ENCODE measurements at places on chromosomes 7 and 10. TPM values are rescaled to one million over a fixed set of nuclear protein-coding genes. Genes with fewer than 3 reads are reported as not detected.

OR2F2 gene
- not detected for total RNA-seq

LYZL2 gene
- total RNA-seq, result not detected

ODAD2 gene
- not detected for total RNA-seq

DOCK1 gene
- 24.8 TPM for total RNA-seq

GRCh38 chr7:33062023-33062781 is at the start of gene NT5C3A:
Gene NT5C3A, minus strand, starts transcription at chr7:33062776. Its CDS starts 71 bp downstream, at chr7:33062705.
- peak; percentile 41 for DNase-seq

DNA sequence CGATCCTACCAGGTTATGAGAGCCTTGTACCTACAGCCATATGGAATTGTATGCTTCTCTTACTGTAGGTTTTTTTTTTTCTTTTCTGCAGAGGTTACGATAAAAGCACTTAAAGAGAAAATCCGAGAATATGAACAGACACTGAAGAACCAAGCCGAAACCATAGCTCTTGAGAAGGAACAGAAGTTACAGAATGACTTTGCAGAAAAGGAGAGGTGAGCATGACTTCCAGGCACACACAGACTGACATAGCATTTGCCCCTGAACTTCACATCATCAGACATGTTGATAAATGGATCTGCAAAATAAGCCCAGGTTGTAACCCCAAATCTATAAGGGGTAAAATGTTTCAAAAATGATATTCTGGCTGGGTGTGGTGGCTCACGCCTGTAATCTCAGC is 182.4 kb upstream of the SH2B2 start:
- no peak for DNase-seq

DNA sequence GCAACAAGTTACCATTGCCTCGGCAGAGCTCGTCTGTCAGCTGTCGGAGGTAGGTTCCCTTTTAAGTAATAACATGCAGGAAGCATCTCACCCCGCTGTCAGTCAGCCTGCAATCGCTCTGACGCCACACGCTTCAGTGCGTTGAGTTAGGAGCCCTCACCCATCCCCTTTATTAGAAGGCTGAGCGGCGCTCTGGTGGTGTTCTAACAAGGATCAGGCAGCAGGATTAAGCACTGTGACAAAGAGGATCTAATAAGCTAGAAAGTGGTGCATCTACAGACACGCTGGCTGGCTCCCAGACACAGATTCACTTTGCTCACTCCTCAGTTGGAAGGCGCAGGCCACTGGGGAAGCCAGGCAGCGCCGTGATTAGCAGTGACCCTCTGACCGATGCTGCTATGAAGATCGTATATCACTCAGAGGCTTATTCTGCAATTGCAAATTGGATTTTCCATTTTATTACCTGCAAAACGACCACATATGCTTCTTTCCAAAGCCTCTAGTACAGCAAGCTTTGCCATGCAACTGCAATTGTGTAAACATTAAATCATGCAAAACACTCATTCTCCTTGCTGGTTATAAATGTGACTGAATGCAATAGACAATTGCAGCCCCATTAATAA is 117.7 kb downstream of the RSU1 start:
- DNase-seq, result no peak

GRCh38 chr10:58278274-58278961 is 9.5 kb downstream of the CISD1 start:
- no peak for DNase-seq

ADGRA1 gene
- total RNA-seq, result not detected

GRCh38 chr7:132377703-132378584 is 198.3 kb downstream of the PLXNA4 start:
- no peak for DNase-seq

GRCh38 chr7:146008293-146008692 is 108.3 kb upstream of the CNTNAP2 start:
- DNase-seq, result no peak

STAM gene
- 38.8 TPM for total RNA-seq

- no peak for DNase-seq
Measured at GRCh38 chr10:62018131-62018911, 116.8 kb downstream of the ARID5B start.

NPFFR1 gene
- 0.05 TPM for total RNA-seq

GRCh38 chr10:30215623-30216022 is 133.5 kb downstream of the MTPAP start:
- no peak for DNase-seq

DENND2A gene
- total RNA-seq, result 4.2 TPM

DNA sequence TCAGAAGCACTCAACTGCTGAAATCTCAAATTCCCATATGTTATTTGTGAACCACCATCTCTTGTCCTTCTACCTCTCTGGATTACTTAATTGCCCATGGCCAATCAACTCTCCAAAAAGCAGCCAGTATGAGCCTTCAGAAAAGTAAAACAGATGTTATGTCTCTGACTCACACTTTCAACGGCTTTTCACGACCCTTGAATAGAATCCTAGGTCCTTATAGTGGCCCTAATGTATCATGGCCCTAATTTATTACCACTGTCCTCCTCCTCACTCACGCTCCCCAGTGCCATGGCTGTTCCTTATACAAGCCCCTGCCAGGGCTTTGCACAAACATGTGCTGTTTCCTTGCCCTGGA is 20.0 kb downstream of the ZNF438 start:
- no peak for DNase-seq

DNA sequence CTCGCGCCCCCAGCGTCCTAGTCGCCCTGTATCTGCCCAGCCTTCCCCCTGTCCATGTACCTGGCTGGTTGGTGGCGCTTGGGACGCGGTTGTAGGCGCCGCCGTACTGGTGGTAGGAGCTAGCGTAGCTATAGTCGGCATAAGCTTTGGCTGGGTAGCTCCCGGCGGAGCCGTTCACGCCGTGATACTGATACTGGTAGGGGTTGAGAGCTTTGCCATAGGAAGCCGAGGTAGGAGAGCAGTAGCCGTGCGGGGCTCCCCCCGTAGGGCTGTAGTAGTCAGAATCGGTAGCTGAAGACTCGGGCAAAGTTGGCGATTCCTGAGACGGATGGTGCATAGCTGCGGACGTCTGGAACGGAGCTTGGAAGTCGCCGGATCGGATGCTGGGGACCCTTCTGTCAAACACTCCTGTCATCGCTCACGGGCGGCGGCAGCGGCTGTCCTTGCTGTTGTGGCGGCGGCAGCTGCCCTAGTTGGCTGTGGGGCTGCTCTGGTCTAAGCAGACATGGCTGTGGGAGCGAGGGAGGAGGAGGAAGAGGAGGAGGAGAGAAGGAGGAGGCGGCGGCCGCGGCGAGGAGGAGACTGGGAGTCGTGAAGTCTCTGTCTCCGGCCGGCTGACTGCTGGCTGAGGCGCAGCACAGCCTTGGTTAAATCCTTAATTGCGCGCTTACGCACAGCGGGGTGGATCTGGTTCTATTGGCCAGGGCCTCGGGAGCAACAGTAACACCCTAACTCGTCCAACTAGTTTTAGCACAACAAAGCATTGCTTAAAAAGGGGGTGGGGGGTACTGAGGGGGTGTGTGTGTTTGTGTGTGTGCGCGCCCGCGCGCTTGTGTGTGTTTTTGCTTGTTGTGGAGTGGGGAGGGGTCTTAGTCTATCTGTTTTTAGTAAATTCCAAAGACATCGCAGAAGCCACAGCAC is at the start of gene DLX5:
DLX5 (minus strand) TSS at position 623 of the 921 bp plus-strand sequence; CDS start at position 415, 208 bp downstream.
- DNase-seq, result no peak

SPAM1 gene
- total RNA-seq, result not detected

- DNase-seq, result no peak
Measured at GRCh38 chr10:132562177-132562915, 24.8 kb downstream of the INPP5A start.

CDNF gene
- 0.48 TPM for total RNA-seq

GRCh38 chr10:32105782-32106382 is 49.7 kb upstream of the KIF5B start:
- DNase-seq, result no peak

CALHM3 gene
- 13.1 TPM for total RNA-seq

DNA sequence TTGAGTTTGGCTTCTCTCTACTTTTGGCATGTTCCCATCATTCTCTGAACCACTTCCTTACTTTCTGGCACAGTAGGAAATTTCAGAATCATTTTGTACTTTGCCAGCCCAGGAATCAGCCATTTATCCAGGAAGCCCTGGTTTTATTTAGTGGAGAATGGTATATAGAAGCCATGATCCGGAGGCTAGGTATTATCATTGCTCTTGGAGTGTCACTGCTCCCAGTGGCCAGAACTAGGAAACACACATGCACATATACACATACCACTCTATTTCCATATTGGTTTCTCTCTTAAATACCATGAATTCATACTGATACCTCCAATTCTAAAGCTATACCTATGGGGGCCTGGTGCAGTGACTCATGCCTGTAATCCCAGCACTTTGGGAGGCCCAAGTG is 36.3 kb downstream of the SUFU start:
- no peak for DNase-seq

DNA sequence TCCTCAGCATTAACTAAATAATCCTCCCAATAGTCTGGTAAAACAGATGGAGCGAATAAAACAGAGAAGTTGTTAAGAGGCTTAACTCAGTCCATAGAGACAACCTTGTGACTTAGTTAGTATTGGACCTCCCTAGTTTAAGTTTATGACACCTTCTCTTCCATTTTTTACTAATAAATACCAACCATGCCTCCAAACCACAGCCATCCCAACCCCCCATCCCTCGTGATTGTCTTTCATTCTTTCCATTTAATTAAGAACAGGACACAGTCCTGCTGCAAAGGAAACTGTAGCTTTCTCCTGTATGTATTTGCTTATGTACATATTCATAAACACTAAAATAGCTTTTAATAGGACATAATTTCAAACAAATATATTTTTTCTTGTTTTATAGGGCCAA is 238.2 kb downstream of the SEMA3D start:
- no peak for DNase-seq

DNA sequence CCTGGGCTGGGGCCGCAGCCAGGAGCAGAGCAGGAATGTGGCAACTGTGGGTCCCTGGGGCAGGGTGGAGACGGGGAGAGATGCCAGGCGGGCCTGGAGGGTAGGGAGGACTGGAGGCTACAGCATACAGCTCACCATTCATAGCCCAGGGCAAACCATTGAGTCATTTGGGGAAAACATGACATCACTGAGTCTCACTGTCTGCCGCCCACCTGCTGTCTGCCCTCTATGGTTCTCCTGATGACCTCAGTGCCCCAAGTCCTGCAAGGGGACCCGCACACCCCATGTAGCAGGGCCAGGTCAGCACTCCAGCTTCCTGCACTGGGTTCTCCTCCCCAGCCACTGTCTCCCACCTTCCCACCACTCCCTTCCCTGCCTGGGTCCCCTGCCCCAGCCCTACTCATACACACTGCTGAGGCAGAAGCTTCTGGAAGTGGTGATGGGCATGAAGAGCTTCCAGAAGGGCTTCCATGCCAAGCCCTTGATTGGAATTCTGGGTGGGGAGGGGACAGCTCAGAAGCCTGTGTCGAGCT is 10.4 kb downstream of the CHST3 start:
- peak; percentile 91 for DNase-seq

DNA sequence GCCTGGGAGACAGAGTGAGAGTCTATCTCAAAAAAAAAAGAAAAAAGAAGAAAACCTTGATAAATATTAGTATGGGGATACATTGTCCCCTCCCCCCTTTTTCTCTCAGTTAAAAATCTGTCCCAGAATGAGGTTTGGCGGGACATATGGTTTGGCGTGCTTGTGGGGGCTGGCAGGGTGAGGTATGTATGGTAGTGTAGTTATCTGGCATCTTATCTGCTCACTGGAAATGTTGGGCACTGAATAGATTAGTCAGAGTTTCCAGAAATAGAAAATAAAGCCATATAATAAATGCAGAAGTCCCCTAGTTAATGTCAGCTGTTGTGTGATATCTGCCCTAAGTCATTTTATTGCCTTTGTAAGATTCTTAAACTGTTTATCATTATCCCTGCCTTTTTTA is 397.5 kb upstream of the GALNT17 start:
- DNase-seq, result no peak

GRCh38 chr10:34078017-34078744 is 736.9 kb downstream of the PARD3 start:
- DNase-seq, result no peak

- no peak for DNase-seq
Measured at GRCh38 chr10:113999531-113999930, 44.1 kb upstream of the ADRB1 start.

- no peak for DNase-seq
Measured at GRCh38 chr10:55160655-55161283, 359.7 kb upstream of the PCDH15 start.

GRCh38 chr7:11237742-11238141 is 264.1 kb downstream of the PHF14 start:
- peak; percentile 3 for DNase-seq

GSTO1 gene
- 71.0 TPM for total RNA-seq

EXOC6 gene
- total RNA-seq, result 12.5 TPM

GRCh38 chr7:82567356-82567755 is 123.8 kb upstream of the CACNA2D1 start:
- no peak for DNase-seq

DNA sequence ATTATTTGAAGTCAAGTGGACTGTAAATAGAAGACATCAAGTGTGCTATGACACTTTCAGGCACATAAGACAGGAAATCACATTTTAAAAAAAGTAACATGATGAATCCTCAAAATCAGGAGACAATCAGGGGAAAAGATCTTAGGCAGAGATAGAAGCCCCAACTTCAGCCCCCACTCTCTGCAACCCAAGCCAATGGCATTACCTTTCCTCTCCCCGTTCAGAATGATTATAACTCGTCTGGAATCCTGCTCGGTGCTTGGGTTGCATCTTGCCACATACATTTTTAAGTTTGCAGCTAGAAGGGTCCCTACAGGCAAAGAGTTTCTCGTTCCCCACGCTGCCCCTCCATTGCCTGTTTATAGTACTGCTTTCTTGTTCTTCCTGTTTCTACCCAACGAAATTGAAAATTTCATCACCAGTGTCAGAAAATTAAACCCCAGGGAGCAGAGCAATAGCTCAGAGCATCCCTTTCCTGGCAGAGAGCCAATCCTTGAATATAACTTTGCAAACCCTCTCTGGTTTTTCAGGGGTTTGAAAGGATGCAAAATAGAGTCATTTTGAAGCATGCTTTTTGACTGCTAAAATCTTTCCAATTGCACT is 260.5 kb upstream of the AOAH start:
- DNase-seq, result no peak

BICC1 gene
- total RNA-seq, result not detected

- DNase-seq, result no peak
Measured at GRCh38 chr10:11528286-11528685, 83.2 kb downstream of the USP6NL start.

GRCh38 chr10:90148116-90148855 is 446.9 kb downstream of the KIF20B start:
- DNase-seq, result no peak

HPSE2 gene
- total RNA-seq, result not detected

- no peak for DNase-seq
Measured at GRCh38 chr7:100432053-100432452, 2.4 kb downstream of the MEPCE start.

All from PC-9 (cell line).